ENCODE measurements at places on chromosomes 12 and 14.

DNA sequence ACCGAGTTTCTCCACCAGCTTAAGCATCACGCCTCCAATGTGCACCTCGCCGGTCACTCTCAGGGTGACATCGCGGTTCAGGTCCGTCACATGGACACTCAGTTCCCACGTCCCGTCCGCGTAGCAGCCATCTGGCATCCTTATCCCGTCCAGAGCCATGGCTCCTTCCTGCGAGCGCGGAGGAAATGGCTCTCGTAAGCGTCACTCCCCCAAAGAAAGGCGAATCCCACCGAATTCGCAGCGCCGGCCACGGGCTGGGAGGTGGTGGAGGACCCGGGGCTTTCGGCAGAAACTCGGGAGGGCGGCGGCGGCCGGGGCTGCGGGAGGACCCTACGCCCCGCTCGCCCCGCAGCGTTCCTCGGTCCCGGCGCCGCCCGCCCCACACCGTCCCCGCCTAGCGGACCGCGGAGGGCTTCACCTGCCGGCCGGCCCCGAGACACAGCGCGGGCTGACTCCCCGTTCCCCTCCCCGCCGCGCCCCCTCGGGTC, 396 bp downstream of the FERMT2 start:
- peak; percentile 46 for DNase-seq
- H3K27ac ChIP-seq: peak overlapping the region; percentile 80
- H3K4me3 ChIP-seq: peak overlapping the region; percentile 75
- H3K27me3 ChIP-seq: peaks cover 28% of the 10 kb centered on the region
- H3K4me1 ChIP-seq: no peaks in the 10 kb centered on the region
- no peaks in the 10 kb centered on the region for H3K36me3 ChIP-seq

GRCh38 chr14:25484906-25485305, 435.0 kb upstream of the STXBP6 start:
- H3K36me3 ChIP-seq: no peaks in the 10 kb centered on the region
- H3K4me3 ChIP-seq: no peak overlapping the region
- no peak overlapping the region for H3K27ac ChIP-seq
- DNase-seq: no peak

DNA sequence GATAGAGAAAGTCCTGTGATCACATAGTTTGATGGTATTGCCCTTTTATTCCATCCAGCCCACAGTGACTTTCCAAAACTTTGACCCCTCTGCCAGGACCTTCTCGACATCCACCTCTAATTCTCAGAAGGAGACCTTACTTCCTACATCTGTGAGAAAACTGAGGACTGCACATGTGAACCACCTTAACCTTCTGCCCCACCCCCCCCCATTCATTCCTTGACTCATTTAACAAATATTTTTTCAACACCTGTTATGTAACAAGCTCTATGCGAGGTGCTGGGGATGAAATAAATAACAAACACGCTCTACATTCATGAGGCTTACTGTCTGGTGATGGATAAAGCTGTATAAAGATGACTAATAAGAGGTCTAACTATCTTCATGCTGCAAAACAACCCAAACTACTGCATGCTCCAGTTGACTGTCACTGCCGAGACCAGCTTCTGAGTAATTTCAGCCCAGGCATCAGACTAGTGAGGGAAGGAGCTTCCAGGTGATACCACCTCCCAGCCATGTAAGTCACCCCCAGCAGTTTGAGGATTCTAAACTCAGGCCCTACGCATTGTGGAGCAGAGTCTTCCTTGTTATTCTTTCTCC, 1.9 kb upstream of the HAL start:
- peaks cover 16% of the 10 kb centered on the region for H3K36me3 ChIP-seq
- no peaks in the 10 kb centered on the region for H3K27me3 ChIP-seq
- no peak overlapping the region for H3K27ac ChIP-seq
- peaks cover 19% of the 10 kb centered on the region for H3K4me1 ChIP-seq
- no peak overlapping the region for H3K4me3 ChIP-seq

GRCh38 chr14:92266216-92266615, 56.7 kb upstream of the SLC24A4 start:
- no peaks in the 10 kb centered on the region for H3K36me3 ChIP-seq
- no peak overlapping the region for H3K27ac ChIP-seq
- no peak for DNase-seq
- H3K4me1 ChIP-seq: no peaks in the 10 kb centered on the region

- no peak overlapping the region for H3K4me3 ChIP-seq
- DNase-seq: no peak
- no peaks in the 10 kb centered on the region for H3K36me3 ChIP-seq
- peaks cover 11% of the 10 kb centered on the region for H3K4me1 ChIP-seq
- no peaks in the 10 kb centered on the region for H3K27me3 ChIP-seq
Measured at GRCh38 chr12:116179384-116179783, 98.1 kb downstream of the MED13L start.

DNA sequence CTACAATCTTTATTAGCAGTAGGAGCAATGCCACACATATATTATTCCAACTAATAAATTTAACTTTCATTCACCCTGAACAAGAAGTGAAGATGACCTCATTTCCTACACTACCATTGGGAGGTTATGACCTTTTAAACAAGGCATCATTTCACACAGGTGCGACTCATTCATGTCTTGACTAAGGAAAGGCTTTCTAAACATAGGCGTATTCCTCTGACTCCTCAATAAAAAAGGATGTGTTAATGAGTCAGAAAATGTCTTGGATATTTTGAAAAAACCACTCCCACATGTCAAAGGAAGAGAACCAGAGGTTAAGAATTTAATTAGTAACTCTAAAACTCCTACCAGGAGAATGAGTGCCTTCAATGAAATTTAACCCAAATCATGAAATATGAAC, 115.2 kb downstream of the PRICKLE1 start:
- H3K36me3 ChIP-seq: no peaks in the 10 kb centered on the region
- DNase-seq: no peak
- no peak overlapping the region for H3K4me3 ChIP-seq
- H3K4me1 ChIP-seq: no peaks in the 10 kb centered on the region

GRCh38 chr12:57837864-57838562, 8.5 kb downstream of the CTDSP2 start:
- H3K4me1 ChIP-seq: peaks cover 88% of the 10 kb centered on the region
- DNase-seq: no peak
- H3K27me3 ChIP-seq: no peaks in the 10 kb centered on the region

GRCh38 chr12:22318108-22318737, 16.3 kb downstream of the ST8SIA1 start:
- no peaks in the 10 kb centered on the region for H3K4me1 ChIP-seq
- no peaks in the 10 kb centered on the region for H3K27me3 ChIP-seq
- H3K36me3 ChIP-seq: no peaks in the 10 kb centered on the region
- no peak for DNase-seq
- no peak overlapping the region for H3K27ac ChIP-seq
- H3K4me3 ChIP-seq: no peak overlapping the region

DNA sequence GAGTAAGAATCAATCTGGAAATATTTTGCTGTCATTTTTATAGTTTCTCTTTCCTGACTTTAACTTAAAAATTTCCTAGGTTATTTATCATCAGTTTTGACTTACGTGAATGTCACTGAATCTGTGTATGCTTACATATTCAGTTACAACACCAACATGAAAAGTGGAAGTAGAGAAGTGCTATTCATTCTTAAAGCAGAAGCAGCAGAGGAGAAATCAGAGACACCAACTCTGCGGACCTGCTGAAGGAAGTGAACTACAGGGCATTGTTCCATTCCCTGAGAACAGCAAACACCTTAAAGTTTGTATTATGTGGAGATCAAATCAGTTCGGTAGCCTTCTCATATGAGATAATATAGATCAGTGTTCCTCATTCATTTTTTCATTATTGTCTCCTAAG, 34.1 kb downstream of the RAD51B start:
- H3K27me3 ChIP-seq: no peaks in the 10 kb centered on the region
- no peaks in the 10 kb centered on the region for H3K36me3 ChIP-seq
- DNase-seq: no peak
- no peak overlapping the region for H3K27ac ChIP-seq
- H3K4me1 ChIP-seq: no peaks in the 10 kb centered on the region
- no peak overlapping the region for H3K4me3 ChIP-seq

DNA sequence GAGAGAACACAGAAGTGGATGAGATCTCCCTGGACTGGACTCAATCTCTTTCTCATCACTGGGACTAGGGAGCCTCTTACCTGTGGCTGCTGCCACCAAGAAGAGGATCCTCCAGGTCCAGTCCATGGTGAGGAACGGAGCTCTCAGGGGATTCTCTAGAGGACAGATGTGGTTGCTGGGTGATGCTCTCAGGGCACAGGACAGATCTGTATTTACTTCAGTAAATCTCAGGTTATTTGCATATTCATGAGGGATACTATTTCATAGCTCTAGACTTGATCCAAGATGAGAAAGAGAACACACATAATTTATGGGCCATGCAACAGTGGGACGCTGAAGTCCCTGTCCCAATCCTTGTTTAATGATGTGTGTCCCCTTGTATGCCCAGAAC, 460.5 kb downstream of the TMEM121 start:
- no peak overlapping the region for H3K4me3 ChIP-seq
- no peaks in the 10 kb centered on the region for H3K4me1 ChIP-seq
- no peak for DNase-seq
- no peak overlapping the region for H3K27ac ChIP-seq

GRCh38 chr12:10241727-10242126, 29.1 kb downstream of the GABARAPL1 start:
- no peaks in the 10 kb centered on the region for H3K4me1 ChIP-seq
- H3K27ac ChIP-seq: no peak overlapping the region
- H3K4me3 ChIP-seq: no peak overlapping the region
- DNase-seq: no peak
- H3K27me3 ChIP-seq: no peaks in the 10 kb centered on the region
- no peaks in the 10 kb centered on the region for H3K36me3 ChIP-seq

DNA sequence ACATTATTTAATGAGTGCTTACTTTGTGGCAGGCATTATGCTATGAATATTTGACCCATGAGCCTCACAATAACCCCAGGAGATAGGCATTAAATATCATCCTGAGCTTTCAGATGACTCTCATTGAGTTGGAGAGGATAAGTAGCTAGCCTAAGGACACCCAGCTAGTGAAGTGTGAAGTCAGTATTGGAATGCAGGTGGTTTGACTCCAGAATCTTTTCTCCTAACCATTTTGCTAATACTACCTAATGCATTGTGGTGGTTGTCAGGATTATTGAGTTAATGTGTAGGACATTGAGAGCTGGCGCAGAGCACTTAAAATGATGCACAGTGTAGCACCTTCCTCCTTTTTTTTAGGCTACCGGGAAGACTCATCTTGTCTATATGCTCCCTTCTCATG, 3.8 kb upstream of the CDKL1 start:
- H3K27me3 ChIP-seq: no peaks in the 10 kb centered on the region
- H3K4me3 ChIP-seq: no peak overlapping the region
- DNase-seq: no peak
- no peak overlapping the region for H3K27ac ChIP-seq
- no peaks in the 10 kb centered on the region for H3K36me3 ChIP-seq
- H3K4me1 ChIP-seq: peaks cover 7% of the 10 kb centered on the region

GRCh38 chr12:80935111-80935510, 2.6 kb downstream of the LIN7A start:
- H3K4me1 ChIP-seq: peaks cover 9% of the 10 kb centered on the region
- no peaks in the 10 kb centered on the region for H3K36me3 ChIP-seq
- no peak overlapping the region for H3K4me3 ChIP-seq
- no peak overlapping the region for H3K27ac ChIP-seq
- H3K27me3 ChIP-seq: peaks cover 2% of the 10 kb centered on the region
